ENCODE measurements at places on chromosomes 4 and X. TPM values are rescaled to one million over a fixed set of nuclear protein-coding genes. Genes with fewer than 3 reads are reported as not detected.

TBC1D8B gene
- 5.6 TPM for total RNA-seq

GPRASP1 gene
- 3.2 TPM for total RNA-seq

ITM2A gene
- total RNA-seq = 12.8 TPM

XK gene
- total RNA-seq = 68.4 TPM

FUNDC1 gene
- 3.1 TPM for total RNA-seq

BRS3 gene
- not detected for total RNA-seq

TNIP3 gene
- total RNA-seq = not detected
